ENCODE measurements at places on chromosomes 5 and 9. TPM values are rescaled to one million over a fixed set of nuclear protein-coding genes. Genes with fewer than 3 reads are reported as not detected.

DNA sequence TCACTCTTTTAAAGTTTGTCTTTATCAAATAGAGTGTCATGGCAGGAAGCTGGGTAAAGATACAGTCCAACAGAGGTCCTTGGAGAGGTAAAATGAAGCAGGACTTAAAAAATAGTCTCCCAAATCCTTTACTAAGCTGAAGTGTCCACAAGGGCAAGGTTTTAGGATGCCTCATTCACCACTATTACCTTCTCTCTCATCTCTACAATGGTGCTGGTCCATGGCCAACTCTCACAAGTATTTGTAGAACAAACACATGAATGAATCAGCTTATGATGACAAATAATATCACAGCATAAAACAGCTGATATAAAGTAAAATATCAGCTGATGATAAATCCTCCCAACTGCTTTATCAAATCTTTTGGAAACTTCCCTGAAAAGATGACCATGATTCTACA lies 162.3 kb upstream of the ZNF462 start:
- no peak for DNase-seq

- peak; percentile 80 for DNase-seq
Observed at GRCh38 chr5:42586625-42587024, 163.4 kb downstream of the GHR start.

DNA sequence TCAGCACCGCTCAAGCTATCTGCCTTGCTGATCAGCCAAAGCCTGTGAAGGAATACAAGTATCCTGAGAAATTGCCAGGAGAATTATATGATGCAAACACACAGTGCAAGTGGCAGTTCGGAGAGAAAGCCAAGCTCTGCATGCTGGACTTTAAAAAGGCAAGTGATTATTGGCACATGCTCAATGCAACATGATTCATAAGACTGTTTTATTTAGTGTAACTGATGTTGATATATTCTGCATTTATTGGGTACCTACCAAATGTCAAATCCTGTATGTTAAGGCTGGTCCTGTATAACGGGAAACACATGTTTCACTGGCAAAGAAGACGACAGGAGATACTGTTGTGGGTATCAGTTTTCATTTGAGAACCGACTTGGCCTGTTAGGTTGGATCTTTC lies 69.0 kb downstream of the ADAMTS16 start:
- DNase-seq = no peak

GRCh38 chr5:131587541-131587940 lies 47.5 kb downstream of the RAPGEF6 start:
- no peak for DNase-seq

- DNase-seq = no peak
Observed at GRCh38 chr5:59617186-59617771, 276.2 kb downstream of the PDE4D start.

GRCh38 chr5:111227801-111228200 lies 3.6 kb downstream of the CAMK4 start:
- DNase-seq = no peak

- no peak for DNase-seq
Observed at GRCh38 chr5:65191554-65192135, 290.1 kb downstream of the ADAMTS6 start.

ARSI gene
- not detected for total RNA-seq

INVS gene
- 45.2 TPM for total RNA-seq

All from thyroid gland (tissue), 4 donors.